ENCODE measurements at places on chromosomes 13 and 19. TPM values are rescaled to one million over a fixed set of nuclear protein-coding genes. Genes with fewer than 3 reads are reported as not detected.

FLT1 gene
- under 0.01 TPM for total RNA-seq

UQCRFS1 gene
- total RNA-seq: 56.2 TPM

C1QTNF9B gene
- total RNA-seq: not detected

APOC1 gene
- 11.4 TPM for total RNA-seq

MBD3L2 gene
- not detected for total RNA-seq

RDH8 gene
- total RNA-seq: not detected

DNA sequence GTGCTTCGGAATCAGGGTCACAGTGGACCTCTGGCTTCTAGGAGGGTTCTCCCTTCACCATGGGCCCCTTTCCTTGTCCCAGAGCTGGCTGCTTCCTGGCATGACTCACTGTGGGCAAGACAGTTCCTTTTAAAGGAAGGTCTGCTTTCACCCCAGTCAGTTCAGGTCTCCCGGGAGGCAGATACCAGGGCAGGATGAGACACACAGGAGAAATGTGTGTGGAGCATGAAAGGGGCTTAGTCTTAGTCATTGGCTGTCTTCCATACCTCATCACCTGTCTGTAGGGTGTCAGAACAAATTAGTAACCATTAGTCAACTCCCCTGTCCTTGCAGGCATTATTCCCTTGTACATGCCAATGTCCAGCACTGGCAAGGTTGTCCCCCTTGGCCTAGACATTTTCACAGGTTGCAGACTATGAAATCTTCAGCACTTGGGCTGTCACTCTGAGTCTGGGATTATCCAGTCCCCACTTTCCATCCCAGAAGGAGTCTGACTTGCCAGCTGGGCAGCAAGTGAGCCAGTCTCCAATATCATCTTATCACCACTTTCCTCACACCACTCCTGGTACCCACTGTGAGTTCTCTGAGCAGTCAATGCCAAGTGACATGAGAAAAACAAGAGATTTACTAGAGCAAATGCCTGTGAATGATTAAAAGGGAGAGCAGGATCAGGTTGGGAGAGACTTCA lies 76.8 kb upstream of the MEDAG start:
- DNase-seq: no peak

- DNase-seq: no peak
Measured at GRCh38 chr13:58324161-58324560, 692.6 kb downstream of the PCDH17 start.

DNA sequence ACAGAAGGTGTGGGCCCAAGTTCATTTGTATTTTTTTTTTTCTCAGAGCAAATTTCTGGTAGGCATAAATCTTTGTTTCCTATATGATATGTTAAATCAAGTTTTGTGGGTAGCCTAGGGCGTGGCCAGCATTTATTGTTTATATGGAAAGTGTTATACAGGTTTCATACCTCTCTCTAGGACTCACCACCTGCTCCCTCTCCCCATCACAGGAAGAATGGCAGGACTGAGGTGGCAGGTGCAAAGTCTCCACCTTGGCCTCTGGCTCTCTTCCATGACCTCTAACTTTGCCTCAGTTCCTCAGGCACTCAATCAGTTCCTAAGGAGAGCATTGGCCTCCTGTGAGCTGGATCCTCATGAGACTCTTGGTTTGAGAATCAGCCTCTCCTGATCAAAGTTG lies 172.3 kb upstream of the TSC22D1 start:
- DNase-seq: no peak

DNA sequence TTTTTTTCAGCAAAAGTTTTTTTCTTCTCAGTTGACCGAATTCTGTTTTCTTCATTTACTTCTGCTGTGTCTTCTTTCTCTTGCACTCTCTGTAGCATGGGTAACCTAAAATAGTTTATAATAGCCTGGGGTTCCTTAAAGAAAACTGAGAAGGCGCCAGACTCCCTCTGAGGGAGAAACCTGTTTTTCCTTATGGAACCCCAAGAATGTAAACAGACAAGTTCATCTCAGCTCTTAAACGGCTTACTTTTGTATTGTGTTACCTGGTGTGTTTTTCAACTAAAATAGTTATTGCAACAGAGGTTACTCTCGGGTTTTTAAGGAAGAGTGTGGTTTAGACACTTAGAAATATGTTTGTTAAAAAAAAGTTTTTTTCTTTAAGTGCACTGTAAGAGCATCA lies 23.8 kb upstream of the TM9SF2 start:
- no peak for DNase-seq

- DNase-seq: no peak
Measured at GRCh38 chr19:45913874-45914830, at the start of gene NANOS2. NANOS2 (minus strand) TSS chr19:45914778; CDS start chr19:45914693, 85 bp downstream.

DNA sequence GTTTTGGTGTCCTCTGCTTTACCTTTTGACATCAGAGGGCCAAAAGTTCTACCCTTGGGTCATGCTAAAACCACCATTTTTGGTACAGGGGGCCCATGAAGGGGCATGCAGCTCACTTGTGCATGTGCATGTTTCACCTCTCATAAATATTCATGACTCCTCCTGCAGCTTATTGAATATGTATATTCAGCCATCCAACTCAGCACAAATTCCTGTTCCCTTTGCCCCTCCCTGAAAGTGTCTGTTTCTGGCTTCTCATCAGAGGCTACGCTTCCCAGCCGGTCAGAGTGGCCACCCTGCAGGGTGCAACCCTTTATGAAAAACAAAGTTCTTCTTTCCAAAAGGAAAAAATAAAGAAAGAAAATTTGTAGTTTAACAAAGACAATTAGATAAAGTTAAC lies 82.3 kb upstream of the UQCRFS1 start:
- no peak for DNase-seq

DNA sequence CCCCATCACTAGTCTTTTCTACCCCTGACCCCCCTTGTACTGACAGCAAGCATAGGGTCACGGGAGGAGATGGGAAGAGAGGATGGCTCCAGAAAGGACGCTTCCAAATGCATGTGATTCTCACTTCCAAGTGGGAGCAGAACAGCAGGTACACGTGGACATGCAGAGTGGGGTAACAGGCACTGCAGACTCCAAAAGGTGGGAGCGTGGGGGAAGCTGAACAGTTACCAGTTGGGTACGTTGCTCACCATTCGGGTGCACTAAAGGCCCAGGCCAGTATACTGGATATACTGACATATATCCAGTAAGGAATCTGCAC lies 2.3 kb upstream of the ETV2 start:
- DNase-seq: no peak

- no peak for DNase-seq
Measured at GRCh38 chr13:40514802-40515201, 151.6 kb downstream of the FOXO1 start.

DNA sequence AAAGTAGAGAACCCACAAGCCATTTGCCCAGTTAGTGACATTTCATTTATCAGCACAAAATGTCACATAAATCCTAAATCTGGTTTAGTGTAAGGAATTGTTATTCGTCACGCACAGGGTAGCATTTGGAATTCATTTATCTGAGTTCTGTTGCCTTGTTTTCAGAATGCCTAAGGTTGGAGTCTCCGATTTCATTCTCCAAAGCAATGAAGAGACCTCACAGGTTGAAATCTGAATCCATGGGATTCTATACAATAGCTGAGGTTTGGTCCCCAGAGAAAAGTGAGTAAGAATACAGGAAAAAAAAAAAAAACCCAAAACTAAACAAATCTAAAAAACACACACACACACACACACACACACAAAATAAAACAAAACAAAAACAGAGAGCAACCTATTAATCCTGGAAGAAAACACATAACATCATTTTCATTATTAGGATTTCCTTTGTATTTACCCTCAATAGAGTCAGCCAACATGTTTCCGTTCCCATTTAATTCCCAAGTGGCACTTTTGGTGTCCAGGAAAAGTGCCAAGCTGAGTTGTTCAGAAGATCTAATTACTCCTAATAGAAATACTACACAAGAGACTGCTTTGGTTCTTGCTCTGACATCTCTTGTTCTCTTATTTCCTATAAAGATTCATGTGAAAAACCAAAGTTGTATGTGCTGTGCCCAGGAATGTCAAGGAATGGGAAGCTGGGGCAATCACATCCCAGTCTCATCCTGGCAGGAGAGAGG lies 36.2 kb upstream of the LRCH1 start:
- DNase-seq: no peak

DNA sequence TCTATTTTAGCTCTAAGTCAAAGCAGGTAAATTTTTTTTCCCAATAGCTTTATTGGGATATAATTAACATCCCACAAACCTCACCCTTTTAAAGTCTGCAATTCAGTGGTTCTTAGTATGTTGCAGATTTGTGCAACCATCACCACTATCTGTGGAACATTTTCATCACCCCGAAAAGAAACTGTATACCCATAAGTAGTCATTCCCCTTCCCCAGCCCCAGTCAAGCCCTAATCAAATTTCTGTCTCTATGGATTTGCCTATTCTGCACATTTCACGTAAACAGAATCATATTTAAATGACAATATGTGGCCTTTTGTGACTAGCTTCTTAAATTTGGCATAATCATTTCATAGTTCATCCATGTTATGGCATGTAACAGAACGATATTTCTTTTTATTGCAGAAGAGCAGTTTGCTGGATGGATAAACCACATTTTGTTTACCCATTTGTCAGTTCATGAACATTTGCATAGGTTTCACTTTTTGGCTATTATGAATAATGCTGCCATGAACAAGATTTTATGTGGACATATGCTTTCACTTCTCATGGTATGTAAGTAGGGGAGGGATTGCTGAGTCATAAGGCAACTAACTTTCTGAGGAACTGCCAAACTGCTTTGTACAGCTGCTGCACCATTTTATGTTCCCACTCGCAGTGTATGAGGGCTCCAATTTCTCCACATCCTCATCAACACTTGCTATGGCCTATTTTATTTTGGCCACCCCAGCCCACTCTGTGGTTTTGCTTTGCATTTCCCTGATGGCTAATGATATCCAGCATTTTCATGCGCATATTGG lies 10.9 kb downstream of the SLC46A3 start:
- DNase-seq: no peak

DNA sequence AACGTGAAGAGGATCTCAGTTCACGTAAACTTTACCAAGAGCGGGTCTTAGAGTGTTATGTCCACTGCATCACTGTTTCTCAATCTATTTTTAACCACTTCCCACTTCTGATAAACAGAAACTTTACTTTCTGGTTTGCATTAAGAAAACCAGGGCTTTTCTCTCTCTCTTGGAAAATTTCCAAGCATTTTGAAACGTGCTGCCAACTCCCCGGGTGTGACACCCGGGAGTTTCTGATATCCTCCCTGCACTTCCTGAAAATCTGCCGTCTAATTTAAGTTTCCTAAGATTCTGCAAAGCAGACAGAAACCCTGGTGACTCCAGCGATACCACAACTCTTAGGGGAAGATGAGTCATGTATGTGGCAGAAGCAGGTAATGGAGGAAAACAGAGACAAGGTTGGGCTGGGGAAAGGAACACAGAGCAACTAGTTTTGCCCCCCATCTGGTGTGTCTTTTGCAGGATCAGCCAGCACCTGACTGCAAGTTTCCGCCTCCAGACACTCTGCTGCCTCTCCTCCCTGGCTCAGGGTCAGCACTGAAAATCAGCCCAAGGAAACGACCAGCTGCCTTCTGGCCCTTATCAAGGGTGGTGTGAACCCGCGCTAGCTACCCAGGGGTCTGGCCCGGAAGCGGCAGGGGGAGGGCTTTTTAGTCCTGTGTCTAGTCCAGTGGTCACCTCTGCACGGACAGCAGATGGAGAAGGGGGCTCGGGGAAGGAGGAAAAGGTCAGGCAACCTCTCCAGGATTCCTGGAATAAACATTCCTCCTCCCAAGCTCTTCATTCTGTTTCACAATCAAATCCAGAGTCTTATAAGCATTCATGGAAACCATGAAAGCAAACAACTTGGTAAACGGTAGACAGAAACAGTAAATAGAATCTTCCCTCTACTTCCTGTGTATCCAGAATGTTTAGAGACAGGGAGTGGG lies 11.3 kb upstream of the FFAR2 start:
- DNase-seq: no peak

GRCh38 chr13:27138457-27139093 lies 33.0 kb downstream of the USP12 start:
- DNase-seq: no peak

DNA sequence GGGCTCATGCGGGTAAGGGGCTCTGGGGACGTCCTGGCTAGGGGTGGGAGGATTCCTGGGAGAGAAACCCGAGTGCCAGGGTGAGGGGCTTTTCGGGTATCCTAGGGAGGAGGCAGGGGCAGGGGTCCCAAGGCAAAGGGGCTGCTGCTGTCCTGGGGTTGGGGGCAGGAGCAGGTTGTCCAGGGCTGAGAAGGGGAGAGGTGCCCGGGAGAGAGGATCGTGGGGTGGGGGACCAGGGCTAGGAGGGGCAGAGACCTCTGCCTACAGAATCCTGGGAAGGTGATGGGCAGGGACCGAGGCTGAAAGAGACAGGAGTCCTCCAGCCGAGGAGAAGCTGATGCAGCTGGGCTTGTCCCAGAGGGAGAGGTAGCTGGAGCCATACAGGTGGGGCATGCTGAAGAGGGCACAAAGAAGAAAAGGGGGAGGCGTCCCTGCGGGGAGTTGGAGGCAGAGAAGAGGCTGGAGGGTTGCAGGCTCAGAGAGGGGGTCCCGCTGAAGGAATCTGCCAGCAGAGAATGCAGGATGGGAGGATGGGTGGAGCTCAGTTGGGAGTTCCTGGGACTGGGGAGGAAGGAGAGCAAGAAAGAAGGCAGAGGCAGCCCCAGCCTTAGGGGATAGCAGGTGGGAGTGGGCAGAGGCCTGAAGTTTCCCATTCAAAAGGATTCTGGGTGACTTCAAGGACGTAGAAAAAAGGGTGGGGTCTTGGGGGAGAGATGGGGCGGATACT lies 574 bp downstream of the CYP2S1 start:
- DNase-seq: no peak

DNA sequence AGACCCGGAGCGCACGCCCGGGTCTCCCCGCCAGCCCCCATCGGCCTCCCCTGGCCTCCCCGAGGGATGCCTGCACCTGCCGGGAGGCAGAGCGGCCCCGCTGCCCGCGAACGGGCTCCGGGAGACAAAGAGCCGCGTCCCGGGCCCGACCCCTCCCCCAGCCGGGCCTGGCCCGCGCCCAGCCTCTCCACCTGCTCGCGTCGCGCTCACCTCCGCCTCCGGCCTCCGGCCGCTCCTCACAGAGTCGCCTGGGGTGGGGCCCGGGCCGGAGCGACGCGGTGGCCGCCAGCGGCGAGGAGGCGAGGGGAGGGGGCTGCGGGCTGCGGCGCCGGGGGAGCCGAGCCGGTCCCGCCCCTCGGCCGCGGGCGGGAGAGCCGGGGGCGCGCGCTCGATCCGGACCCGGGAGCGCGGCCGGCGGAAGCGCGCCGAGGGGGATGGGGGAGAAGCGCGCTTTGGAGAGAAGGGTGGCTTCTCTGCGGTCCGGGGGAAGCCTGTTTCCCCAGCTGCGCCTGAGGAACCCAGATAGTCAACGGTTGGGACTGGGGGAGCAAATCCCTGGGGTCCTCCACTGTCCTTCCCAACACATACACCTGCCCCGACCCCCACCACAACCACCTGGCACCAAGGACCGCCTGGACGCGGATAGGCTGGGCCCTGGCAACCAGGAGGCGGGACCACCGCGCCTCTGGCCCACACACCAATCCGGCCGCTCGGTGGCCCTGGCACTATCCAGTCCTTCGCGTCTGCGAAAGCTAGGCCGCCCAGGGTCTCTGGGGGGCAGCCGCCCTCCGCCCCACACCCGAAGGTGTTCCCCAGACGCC lies at the start of gene PRR36:
TSS of gene PRR36 (minus strand) at position 315 of the 821 bp plus-strand sequence. CDS start 701 bp downstream, outside the sequence.
- no peak for DNase-seq

DNA sequence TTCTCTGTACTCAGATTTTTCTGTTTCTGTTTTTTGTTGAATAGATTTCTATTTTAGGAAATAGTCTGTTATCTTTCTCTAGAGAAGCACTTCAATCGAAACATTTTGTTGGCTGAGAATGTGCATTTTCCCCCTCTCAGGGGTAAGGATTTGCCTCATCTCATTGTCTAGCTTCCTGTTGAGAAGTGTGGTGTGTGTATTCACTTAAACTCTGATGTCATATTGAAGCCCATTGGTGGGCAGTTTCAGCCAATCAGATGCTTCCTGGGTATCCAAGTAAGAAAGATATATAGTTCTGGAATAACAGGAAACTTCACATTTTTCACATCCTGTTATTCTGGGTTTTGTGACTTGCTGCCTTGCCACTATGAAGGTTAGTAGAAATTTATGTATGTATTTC lies 87.6 kb downstream of the ARHGEF7 start:
- DNase-seq: no peak

All from epithelial cell of proximal tubule (primary cell).